Stimulated activated CD4-positive, alpha-beta T cell treated with anti-CD3 and anti-CD28 coated beads, Interleukin-4, amount 100 ng/mL, for 1 hour (primary cell): ENCODE measurements at places on chromosomes 7 and 10.
A peak's percentile ranks its signal among the peaks of the same experiment; 100 is the strongest.

GRCh38 chr10:116646502-116646901 is 25.7 kb downstream of the PNLIPRP2 start:
- DNase-seq, result no peak

GRCh38 chr7:111080495-111081105 is 10.3 kb upstream of the LRRN3 start:
- DNase-seq, result no peak

DNA sequence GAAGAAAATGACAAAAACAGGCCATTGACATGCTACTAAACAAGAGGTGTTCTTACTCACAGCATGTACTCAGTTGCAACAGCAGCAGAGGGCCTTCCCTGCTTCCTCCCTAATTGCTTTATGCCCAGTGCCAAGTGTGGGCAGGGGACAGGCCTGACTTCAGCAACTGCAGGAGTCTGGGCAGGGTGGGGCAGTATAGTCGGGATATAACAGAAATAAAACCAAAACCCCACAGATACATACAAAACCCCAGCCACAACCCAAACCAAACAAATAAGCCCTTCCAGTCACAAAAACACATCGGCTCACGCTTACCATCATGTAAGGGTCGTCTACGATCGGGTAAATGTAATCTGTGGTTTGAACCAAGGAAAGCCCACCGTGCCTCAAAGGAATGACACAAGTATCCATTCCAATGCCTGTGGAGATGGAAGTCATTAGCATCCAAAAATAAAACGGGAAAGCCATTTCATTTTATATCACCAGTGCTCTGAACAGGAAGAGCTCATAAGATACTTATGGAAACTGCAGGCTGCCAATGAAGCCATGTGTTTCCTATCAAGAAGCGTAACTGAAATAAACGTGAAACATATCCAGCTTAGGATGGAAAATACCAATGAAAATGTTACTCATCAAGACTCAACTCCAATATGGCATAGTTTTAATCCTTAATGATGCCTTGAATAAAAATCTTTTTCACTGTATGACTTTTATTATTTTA is 9.5 kb downstream of the SEPHS1 start:
- DNase-seq, result no peak

DNA sequence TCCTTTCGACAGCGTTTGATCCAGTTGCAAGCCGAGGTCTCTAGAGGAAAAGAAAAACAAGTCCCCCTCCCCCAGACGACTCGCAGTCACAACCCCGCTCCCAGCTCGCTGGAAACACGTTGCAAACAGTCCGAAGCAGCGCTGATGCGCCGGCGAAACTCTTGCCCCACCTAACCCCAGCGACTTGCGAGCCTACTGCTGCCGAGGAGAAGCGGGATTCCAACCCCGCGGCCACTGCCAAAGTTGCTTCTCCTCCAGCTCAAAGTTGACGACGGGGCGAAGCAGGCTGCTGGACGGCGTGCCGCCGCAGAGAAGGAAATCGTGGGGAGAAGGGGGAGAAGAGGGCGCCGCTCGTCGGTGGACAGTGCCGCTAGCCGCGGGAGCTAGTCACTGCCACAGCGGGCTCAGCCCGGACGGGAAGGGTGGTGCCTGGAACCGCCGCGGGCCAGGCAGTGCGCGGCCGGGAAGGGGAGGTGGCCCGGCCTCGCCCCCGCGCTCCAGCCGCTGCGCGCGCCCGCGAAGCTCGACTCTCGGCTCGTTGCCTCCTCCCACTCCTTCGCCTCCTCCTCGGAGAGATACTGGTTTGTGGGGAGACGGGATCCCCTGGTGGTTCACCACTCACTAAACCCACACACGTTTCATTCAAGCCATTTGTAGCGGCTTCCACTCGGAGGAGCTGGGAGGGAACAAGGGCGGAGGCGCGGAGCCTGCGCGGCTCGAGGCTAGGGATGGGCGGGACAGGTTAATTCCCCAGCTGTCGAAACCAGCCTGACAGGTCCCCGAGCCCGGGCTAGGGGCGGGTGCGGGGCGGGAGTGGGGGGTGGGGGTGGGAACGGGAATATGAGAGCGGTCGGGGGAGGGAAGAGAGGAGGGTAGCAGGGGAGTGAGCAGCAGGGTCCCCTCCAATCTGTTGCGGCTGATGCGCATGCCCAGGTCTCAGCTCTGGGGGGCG is at the start of gene GPR37:
Gene GPR37 (minus strand): TSS at position 392 of the 952 bp plus-strand sequence. CDS start 816 bp downstream, outside the sequence.
- peak; percentile 12 for DNase-seq

DNA sequence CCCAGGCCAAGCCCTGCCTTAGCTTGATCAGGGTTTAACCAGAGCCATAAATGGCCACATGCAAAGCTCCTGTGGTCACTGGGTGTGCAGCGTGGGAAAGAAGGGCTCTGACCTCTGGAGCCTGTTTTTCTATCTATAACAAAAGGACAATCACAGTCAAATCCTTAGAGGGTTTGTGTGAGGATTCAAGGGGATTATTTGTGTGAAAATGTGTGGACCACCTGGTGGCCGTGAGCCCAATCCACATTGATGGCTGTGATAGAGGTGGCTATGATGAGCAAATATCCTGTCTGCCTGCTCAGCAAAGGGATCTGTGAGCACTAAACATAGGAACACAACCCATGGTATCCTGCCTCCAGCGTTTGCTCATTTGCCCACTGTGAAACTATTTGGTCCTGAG is 107.1 kb downstream of the C10orf90 start:
- DNase-seq, result no peak

DNA sequence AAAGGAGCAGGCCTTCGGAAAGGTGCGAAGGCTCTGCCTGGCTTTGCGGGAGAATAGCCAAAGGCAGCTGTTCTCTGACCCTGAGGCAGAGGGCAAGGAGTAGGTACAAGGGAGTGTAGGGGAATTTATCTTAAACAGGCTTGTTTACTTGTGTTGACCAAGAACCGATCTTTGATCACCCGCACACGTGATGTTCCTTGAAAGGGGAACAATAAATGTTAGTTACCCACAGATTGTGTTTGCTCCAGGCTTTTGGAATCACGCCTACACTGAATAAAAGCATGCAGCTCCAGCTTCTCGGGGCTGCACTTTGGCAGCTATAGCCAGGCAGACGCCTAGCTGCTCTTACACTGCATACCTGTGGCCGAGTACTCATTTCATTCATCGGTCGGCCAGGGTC is 420.8 kb downstream of the PHF14 start:
- DNase-seq, result no peak

GRCh38 chr10:3445648-3446047 is 273.1 kb upstream of the PITRM1 start:
- DNase-seq, result no peak

DNA sequence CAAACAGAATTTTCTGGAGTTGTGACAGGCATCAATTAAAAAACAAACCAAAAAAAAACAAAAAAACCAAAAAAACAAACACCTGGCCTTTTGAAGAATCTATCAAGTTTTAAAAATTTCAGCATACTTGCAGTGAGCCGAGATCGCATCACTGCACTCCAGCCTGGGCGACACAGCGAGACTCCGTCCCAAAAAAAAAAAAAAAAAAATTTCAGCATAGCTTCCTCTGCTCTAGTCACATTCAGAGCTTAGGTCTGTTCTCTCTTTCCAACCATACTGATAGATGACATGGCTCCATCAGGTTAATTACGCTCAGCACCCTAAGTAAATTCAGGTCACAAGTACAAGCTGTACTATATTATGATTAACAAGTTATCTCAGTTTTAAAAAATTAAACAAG is 3.1 kb downstream of the KBTBD2 start:
- no peak for DNase-seq

- no peak for DNase-seq
Observed at GRCh38 chr7:24336461-24336860, 52.5 kb downstream of the NPY start.

GRCh38 chr10:28783087-28783486 is 105.8 kb downstream of the BAMBI start:
- DNase-seq, result no peak

DNA sequence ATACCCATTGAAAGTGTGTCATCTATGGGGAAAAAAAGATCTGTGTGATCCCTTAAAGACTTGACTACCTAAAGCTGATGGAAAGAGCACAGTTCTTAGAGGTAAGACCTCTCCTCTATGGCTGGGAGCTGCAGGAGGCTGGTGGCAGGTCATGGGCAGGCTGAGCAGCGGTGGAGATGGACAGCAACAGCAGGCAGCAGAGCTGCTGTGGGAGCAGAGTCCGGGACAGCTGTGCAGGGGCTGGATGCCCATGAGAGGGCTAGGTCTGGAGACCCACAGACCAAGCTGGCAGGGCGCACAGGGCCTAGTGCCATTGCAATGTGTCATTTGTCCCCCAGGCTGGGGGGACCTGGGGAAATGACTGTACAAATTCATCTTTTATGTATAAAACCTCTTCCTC is 13.4 kb upstream of the EPHA1 start:
- DNase-seq, result no peak

GRCh38 chr10:44198780-44199097 is 186.2 kb downstream of the CXCL12 start:
- DNase-seq, result no peak

DNA sequence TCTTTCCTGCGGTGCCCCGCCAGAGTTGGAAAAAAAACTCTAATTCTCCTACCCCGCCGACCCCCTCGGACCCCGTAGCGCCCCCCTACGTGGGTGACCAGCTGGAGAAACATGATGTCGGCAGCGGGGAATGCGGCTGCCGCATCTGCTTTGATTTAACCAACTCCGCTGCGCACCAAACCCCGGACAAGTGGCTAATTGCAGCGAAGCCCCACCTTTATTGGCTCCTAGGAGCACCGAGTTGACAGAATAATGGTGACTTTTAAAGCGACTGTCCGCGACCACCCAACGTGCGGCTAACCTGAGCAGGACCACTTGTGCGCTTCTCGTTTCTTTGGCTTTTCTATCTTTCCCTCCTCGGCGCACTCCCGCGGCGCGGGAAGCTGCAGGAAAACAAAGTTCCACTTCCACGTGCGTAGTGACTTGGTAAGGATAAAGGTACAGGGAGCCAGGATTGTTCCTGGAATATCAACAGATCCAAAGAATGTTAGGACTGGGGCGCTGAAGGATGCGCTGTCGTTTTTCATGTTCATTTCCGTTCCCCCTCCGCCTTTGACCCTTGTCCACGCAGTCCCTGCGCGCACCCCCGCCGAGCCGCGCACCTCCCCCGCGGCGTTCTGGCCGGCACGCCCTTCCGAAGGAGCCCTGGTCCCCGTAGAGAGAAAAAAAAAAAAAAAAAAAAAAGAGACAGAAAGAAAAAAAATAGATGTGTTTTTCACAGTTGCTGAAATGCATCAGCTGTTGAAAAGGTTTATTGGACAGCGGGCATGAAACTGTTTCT is 1.4 kb downstream of the WNT16 start:
- no peak for DNase-seq

DNA sequence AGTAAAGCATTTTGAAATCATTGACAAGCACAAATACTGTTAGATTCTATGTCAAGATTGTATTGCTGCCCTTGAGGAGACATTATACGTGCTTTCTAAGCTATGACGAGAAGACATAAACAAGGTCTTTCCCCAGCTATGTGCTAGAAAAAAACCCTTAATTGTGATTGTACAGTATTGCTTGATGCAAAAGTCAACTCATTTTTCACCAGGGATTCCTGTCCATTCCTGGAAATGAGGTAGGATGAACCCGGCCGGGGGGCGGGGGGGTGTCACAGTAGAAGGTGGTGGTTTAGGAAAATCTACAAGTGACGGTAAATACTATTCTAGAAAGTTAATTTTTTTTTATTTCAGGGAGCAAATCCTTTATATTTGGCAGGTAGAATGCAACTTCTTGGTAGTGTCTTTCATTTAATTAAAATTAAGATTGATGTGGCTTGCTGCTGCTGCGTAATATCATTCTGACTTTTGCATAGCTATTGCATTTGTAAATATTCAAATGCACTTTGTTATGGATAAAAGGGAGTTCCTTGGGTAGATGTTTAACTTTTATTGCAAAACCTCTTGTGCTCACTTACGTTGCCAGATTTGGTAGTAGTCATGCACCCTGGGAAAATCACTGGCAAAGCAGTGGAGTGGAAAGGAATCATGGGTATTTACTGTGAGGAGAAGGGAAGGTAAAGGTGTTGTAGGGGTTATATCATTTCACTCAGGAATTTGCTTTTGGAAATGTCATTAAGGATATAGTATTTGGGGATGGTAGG is 164.4 kb upstream of the PRPS1L1 start:
- no peak for DNase-seq

DNA sequence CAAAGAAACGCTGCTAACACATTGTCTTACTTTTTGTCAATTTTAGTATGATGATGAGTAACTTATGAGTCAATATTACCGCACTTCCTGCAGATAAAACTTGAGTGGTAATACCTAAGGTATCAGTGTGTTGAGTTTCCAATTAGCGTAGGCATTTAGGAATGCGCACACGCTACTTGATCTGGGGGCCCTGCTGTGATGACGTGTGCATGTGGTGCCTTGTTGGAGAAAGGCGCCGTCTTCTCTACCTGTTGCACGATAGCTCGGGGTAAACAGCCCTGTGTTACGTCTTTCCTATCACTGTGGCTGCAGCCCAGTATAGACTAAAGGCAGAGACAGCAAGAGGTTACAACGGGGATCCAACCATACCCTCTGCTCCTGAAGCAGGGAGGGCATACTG is 476.8 kb upstream of the ADARB2 start:
- no peak for DNase-seq
